ENCODE measurements at places on chromosomes 4 and X.

- DNase-seq: peak; percentile 66
These were observed 1.4 kb downstream of the ZNF827 start for GRCh38 chr4:145936997-145937901.

GRCh38 chrX:151458824-151459223 is 61.8 kb downstream of the VMA21 start:
- DNase-seq: no peak

DNA sequence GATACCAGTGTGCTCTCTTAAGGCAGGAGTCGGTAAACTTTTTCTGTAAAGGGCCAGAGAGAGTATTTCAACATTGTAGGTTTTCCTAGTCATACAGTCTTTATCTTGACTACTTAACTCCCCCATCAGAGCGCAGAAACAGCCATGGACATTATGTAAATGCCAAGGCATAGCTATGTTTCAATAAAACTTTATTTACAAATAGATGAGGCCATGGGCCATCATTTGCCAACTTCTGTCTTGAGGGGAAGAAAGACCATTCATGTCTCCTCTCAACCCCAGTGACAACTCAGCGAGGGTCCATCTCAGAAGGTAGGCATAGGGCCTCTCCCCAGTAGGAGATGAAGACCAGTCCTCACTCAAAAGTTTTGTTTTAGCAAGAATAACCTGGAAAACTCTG is 301.3 kb downstream of the FBXW7 start:
- DNase-seq: no peak

- no peak for DNase-seq
These were observed 589.5 kb downstream of the BCOR start for GRCh38 chrX:39508300-39508692.

GRCh38 chr4:106753426-106753825 is 282.7 kb downstream of the DKK2 start:
- DNase-seq: no peak

DNA sequence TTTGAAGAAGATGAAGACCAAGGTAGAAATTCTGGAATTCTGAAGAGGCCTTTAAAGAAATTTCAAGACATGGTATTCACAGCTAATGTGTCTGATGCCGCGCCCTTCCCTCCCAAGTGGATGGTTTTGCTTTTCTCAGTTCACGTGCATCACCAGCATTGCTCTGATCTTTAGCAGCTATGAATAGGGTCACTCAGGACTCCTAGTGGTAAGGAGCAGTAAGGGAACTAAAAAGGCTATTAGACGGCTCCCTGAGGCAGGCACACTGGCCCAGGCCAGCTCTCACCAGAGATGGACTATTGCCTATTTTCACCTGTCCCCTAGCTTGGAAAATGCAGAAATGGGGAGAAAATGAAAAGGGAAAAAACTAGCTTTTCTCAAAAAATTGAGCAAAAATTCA is 447.5 kb upstream of the RASGEF1B start:
- no peak for DNase-seq

- no peak for DNase-seq
These were observed 12.1 kb upstream of the GTPBP6 start for GRCh38 chrX:330726-331150.

- DNase-seq: no peak
These were observed 2.1 kb downstream of the PCDH18 start for GRCh38 chr4:137530176-137530575.

DNA sequence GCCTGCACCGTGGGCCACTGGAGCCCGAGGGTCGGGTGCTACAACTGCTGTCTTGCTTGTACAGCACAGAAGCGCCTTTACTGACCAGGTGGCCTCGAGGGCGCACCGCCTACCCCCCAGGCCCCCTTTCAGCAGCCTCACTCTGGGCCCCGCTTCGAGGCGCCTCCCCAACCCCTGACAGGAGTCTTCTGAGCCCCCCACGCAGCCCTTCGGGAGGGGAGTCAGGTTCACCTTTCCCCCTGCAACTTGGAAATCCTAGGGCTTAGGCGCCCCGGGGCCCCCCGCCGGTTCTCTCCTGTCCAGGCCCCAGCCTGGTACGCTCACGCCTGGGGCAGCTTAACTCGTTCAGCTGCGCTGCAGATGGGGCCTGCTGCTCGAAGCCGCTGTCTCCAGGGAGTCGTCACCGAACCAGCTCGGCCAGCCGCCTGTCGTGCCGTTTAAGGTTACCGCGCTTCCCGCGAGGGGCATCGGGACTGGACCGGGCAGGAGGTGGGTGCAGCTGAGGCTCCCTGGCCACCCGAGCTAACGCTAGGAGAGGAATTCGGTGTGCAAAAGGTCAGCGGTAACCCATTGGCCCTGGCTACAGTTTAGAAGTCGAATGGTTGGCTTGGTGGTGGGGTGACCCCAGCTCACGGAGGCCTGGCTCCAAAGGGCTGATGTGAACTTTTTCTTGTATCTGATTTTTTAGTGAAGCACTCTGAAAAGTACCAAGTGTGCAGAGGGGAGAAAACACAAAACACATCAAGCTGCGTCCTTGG is 58.9 kb upstream of the BCOR start:
- DNase-seq: no peak

DNA sequence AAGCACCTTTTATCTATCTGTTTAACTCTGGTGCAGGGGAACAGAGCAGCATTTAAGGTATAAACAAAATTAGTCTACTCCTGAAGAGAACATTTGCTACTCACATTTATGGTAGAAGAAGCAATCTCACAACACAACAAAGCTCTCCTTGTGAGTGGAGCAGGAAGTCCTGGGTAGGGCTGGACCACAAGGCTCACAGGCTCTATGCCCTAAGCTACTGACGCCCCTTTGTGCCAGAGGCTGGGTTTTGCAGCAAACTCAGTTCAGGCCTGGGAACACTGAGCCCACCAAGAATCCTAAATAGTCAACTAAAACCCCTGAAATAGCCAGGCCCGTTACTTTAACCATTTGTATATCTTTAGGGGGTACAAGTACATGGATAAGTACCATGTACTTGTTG is 4.7 kb upstream of the ZXDB start:
- no peak for DNase-seq

DNA sequence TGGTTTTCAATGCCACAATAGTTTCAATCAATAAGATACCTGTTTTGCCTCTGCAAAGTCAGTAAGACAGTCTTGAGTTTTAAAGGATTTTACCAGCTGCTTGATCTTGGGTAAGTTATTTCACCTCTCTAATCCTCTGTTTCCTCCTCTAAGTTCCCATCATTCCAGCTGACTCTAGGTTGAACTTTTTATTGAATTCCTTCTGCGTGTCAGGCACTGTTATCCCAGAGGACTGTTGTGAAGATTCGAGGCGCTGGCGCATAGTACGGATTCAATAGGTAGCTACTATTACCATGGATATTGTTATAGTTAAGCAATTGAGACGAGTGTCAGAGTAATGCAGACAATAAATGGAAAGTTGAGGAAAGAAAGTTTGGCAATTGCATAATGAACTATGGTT is 179.4 kb downstream of the BANK1 start:
- no peak for DNase-seq

- no peak for DNase-seq
These were observed 35.7 kb downstream of the APOO start for GRCh38 chrX:23871905-23872546.

DNA sequence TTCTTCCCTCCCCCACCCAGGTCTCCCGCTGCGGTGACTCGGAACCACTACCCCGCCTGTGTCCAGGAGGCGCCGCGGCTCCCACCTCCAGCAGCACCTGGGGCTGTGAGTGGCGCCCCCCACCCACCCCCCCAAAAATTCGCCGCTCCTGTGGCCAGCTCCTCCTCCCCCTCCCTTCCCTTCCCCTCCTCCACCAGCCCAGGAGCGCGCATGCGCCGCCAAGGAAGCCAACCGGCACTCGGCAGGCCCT is 278 bp downstream of the CLOCK start:
- no peak for DNase-seq

DNA sequence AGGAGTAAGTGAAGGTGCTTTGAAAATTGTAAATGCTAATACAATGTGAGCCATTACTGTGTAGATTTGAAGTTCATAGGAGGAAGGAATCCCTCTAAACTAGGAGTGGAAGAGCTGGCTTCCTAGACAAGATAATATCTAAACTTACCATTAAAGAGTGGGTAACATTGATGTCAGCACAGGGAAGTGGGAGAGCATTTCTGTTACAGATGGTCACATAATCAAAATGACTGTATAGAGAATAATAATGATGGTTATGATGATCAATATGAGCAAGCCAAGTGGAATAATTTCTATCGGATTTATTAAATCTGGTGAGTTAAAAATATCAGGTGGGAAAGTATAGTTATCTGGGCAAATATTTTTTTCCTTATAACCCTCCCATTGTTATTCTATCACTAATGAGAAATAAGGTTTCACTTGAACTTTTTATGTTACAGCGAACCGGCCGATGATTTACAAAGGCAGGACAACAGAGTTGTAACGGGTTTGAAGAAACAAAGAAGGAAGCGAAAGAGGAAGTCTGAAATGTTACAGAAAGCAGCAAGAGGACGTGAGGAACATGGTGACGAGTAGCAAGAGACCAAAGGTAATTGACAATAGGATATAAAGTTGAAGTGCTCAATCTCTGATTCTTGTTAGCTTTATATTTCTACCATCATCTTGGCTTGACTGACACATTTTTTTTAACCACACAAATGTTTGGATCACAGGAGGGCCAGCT is 43.5 kb downstream of the FMR1NB start:
- DNase-seq: no peak
